ENCODE measurements at places on chromosomes 12 and 14. TPM values are rescaled to one million over a fixed set of nuclear protein-coding genes. Genes with fewer than 3 reads are reported as not detected.

The SYT1 gene
- 6.5 TPM for total RNA-seq

The FOXN4 gene
- 0.55 TPM for total RNA-seq

The CLEC4C gene
- not detected for total RNA-seq

The MDM2 gene
- total RNA-seq = 102 TPM

The NFE2 gene
- total RNA-seq = 2.0 TPM

The SSPN gene
- 4.0 TPM for total RNA-seq

The YLPM1 gene
- total RNA-seq = 76.2 TPM

The KRT77 gene
- not detected for total RNA-seq

The LTBP2 gene
- total RNA-seq = 2.9 TPM

The CLEC4A gene
- total RNA-seq = 0.38 TPM

The ERP29 gene
- total RNA-seq = 156 TPM

The ABCD2 gene
- not detected for total RNA-seq

The KRT8 gene
- total RNA-seq = 1,920 TPM

The ACOT6 gene
- 0.27 TPM for total RNA-seq

The ABCB9 gene
- 4.5 TPM for total RNA-seq

The ADCY6 gene
- total RNA-seq = 40.1 TPM

The RNU4-1 gene
- total RNA-seq = 4,837 TPM

The CACNA2D4 gene
- 5.7 TPM for total RNA-seq

The PDE6H gene
- total RNA-seq = not detected

The NEUROD4 gene
- total RNA-seq = not detected

The NPAS3 gene
- 1.2 TPM for total RNA-seq

The GSC gene
- total RNA-seq = 108 TPM

The TMEM229B gene
- 0.88 TPM for total RNA-seq
